Activated CD8-positive, alpha-beta memory T cell treated with anti-CD3 and anti-CD28 coated beads, Interleukin-2, amount 50 U/mL, for 4 hours (primary cell): ENCODE measurements at places on chromosomes 2 and 18.
A peak's percentile ranks its signal among the peaks of the same experiment; 100 is the strongest.

- DNase-seq: no peak
Measured at GRCh38 chr2:162704496-162704895, 134.1 kb downstream of the KCNH7 start.

GRCh38 chr18:54416436-54416835, 58.7 kb downstream of the C18orf54 start:
- DNase-seq: no peak

DNA sequence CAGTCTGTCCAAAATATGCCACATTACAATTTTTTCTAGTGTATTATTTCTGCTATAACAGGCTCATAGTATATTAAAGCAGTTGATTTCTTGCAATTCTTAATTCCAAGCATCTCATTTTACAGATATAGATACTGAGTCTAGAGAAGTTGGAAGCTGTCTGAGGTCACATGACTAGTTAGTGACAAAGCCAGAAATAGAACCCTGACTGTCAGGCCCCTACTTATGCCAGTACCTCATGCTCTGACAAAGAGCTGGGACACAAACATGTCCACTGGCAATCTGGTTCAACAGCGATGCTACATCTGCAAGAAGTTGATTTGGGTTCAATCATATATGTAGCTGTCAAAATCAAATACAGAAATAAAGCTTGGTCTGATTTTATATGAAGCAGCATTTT, 750.4 kb upstream of the FAM98A start:
- no peak for DNase-seq

DNA sequence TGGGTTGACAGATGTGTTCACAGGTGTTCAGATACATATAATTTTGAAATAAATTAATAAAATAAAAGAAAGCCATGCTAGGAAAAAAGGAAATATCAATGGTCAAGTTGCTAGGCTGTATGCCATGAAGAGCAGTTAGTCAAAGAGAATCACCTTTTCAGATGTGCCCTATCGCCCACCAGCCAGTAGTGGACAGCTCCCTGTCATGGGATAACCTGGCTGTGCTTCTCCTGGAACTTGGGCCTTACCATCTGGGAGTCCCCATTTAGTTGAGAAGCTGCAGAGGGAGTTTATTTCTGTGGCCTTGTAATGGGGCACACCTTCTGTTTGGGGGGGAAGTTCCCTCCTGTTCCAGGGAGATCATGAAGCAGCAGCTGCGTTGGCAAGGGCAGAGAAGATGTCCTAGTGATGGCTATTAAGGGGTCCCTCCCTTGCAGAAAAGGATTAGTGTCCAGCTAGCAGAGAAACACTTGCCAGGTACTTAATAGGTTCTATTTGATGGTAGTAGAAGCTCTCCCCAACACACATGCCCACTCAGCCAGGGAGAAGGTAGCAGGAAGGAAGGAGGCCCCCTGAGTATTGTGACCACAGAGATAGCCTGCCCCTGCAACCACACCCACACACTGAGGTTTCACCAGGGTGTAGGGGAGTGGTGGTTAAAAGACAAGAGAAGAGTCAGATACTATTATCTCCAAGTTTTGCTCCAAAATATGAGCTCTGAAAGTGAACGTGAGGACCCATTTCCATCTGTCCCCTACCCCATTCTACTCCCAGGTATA, 117.7 kb downstream of the B3GNT2 start:
- DNase-seq: peak; percentile 35

- DNase-seq: no peak
Measured at GRCh38 chr18:22872900-22873537, 60.1 kb upstream of the RBBP8 start.
